ENCODE measurements at places on chromosomes 4 and X.
A peak's percentile ranks its signal among the peaks of the same experiment; 100 is the strongest.

GRCh38 chrX:78922754-78923153 lies 22.4 kb upstream of the P2RY10 start:
- H3K4me1 ChIP-seq: peaks cover 14% of the 10 kb centered on the region
- H3K27me3 ChIP-seq: no peaks in the 10 kb centered on the region
- no peaks in the 10 kb centered on the region for H3K36me3 ChIP-seq
- peak overlapping the region; percentile 96 for H3K27ac ChIP-seq
- DNase-seq: peak; percentile 30

DNA sequence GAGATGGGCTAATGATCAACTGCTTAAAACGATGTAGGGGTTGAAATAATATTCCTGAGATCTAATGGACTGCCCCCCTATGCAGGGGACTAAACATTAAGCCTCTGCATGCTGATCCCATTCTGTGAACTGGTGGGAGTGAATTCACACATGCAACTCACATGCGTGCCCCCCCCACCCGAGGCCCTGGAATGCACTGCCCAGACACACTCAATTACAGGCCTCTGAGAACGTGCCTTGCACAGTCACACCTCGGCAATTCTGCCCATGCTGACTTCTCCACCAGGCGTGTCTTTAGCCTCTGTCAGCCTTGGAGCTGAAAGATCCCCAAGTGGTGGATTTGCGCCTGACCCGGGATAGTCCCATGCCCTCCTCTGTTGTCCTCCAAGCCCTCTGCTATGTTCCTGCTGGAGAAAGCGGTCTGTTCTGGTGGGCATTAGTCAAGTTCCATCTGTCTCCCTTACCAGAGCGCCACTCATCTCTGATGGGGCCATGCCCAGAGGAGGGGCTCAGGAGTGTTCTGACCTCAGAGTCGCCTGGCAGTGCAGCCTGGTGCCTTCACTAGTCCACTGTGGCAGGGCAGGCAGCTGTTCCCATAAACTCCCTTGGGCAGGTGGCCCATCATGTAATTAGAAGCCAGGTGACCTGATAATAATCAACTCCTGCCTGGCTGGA lies 86.5 kb downstream of the DRD5 start:
- no peak overlapping the region for H3K4me3 ChIP-seq
- H3K27me3 ChIP-seq: no peaks in the 10 kb centered on the region
- H3K36me3 ChIP-seq: no peaks in the 10 kb centered on the region
- DNase-seq: no peak

- no peaks in the 10 kb centered on the region for H3K27me3 ChIP-seq
- DNase-seq: no peak
- no peak overlapping the region for H3K27ac ChIP-seq
- H3K4me3 ChIP-seq: no peak overlapping the region
Measured at GRCh38 chrX:4642114-4642513, 928.7 kb upstream of the PRKX start.

GRCh38 chrX:11908371-11908770 lies 150.3 kb downstream of the MSL3 start:
- no peaks in the 10 kb centered on the region for H3K27me3 ChIP-seq
- H3K36me3 ChIP-seq: no peaks in the 10 kb centered on the region
- H3K4me1 ChIP-seq: no peaks in the 10 kb centered on the region
- no peak overlapping the region for H3K27ac ChIP-seq

- H3K27me3 ChIP-seq: no peaks in the 10 kb centered on the region
- H3K4me3 ChIP-seq: no peak overlapping the region
- no peak for DNase-seq
- H3K27ac ChIP-seq: peak overlapping the region; percentile 12
Measured at GRCh38 chr4:81723019-81723884, 251.5 kb upstream of the RASGEF1B start.

GRCh38 chr4:3636646-3637320 lies 104.6 kb upstream of the LRPAP1 start:
- no peak for DNase-seq
- H3K27me3 ChIP-seq: peaks cover 77% of the 10 kb centered on the region
- no peaks in the 10 kb centered on the region for H3K36me3 ChIP-seq
- no peak overlapping the region for H3K4me3 ChIP-seq
- H3K27ac ChIP-seq: no peak overlapping the region
- no peaks in the 10 kb centered on the region for H3K4me1 ChIP-seq

DNA sequence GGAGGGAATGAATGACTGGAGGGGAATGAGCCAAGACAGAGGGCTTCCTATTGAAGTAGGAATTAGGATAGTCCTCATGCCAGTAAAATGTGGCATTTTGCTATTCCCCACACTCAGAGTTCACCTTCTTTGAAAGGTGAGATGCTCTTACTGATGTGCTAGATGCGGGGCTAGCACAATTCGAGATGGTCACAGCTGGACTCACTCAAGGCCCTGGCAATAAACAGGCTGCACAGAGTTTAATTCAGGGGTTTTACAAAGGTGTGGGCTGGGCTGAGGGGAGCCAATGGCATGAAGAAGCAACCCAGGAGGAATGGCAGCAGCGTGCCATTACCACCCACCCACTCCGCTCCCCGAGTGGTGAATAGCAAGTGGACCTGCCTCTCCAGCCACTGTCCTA lies 55.1 kb downstream of the ENPP6 start:
- no peak for DNase-seq
- no peaks in the 10 kb centered on the region for H3K36me3 ChIP-seq
- H3K4me3 ChIP-seq: no peak overlapping the region
- no peaks in the 10 kb centered on the region for H3K27me3 ChIP-seq
- no peak overlapping the region for H3K27ac ChIP-seq
- H3K4me1 ChIP-seq: no peaks in the 10 kb centered on the region

DNA sequence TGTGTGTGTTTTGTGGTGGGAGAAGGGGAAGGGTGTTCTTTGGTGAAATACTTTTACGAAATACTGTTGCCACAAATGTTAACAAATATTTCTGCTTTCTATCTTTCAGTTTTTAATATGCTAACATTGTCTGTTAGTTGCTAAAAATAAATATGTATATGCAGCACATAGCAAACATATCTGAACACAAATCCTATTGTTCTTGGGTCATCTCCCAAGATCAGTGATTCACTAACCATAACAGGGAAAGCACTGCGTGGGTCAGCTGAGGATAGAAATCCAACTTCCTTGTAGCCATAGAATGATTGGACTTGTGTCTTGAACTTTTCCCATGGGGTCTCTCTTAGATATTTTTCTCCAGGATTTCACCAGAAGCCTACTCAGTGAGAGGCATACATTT lies 250.3 kb upstream of the FAM47A start:
- no peaks in the 10 kb centered on the region for H3K4me1 ChIP-seq
- no peaks in the 10 kb centered on the region for H3K36me3 ChIP-seq
- H3K4me3 ChIP-seq: no peak overlapping the region
- DNase-seq: no peak

DNA sequence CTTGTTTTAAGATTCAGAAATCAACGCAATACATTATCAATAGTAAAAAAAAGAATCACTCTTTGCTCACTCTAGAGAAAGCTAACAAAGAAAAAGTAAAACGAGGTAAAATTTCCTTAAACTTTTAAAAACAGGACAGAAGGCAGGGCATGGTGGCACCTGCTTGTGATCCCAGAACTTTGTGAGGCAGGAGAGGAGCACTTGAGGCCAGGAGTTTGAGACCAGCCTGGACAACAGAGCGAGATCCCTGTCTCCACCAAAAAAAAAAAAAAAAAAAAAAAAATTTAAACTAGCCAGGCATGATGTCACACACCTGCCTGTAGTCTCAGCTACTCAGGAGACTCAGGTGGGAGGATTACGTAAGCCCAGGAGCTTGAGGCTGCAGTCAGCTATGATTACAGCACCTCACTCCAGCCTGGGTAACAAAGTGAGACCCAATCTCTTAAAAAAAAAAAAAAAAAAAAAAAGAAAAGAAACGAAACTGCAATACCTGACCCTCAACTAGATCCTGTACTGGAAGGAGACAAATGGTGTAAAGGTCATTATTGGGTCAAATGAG lies 3.5 kb downstream of the CCNI start:
- H3K36me3 ChIP-seq: no peaks in the 10 kb centered on the region
- no peaks in the 10 kb centered on the region for H3K27me3 ChIP-seq
- H3K4me1 ChIP-seq: peaks cover 27% of the 10 kb centered on the region

- no peaks in the 10 kb centered on the region for H3K4me1 ChIP-seq
- no peaks in the 10 kb centered on the region for H3K27me3 ChIP-seq
- H3K4me3 ChIP-seq: no peak overlapping the region
- no peak overlapping the region for H3K27ac ChIP-seq
- peak; percentile 63 for DNase-seq
Measured at GRCh38 chrX:41781500-41781899, 57.5 kb downstream of the GPR82 start.

DNA sequence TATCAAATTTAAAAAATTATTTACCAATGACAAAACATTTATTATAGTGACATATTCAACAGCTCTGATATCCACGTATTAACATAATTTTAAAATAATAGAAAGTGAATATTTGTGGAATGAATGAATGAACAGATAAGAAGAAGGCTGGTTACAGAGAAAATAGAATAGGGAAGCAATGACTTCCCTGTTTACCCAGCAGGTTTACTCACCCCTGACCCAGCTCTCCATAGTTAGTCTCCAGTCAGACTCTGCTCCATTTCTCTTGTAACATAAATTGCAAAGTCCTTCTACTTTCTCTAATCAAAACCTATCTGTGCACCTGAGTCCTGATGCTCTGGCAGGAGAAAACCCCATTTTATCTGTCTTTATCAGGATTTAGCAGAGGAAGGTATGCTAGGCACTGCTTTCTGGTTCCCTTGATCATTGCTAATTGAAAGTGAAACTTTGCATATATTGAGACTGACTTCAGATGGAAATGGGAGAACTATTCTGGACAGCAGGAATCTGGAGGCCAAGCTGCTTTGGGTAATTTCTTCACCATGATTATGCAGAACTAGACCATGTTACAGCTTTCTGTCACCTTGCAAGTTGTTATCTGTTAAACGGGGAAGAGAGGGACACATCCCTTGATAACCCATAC lies 363.0 kb downstream of the FAT4 start:
- no peak overlapping the region for H3K4me3 ChIP-seq
- no peak for DNase-seq
- no peak overlapping the region for H3K27ac ChIP-seq
- no peaks in the 10 kb centered on the region for H3K36me3 ChIP-seq
- H3K4me1 ChIP-seq: no peaks in the 10 kb centered on the region
- no peaks in the 10 kb centered on the region for H3K27me3 ChIP-seq

DNA sequence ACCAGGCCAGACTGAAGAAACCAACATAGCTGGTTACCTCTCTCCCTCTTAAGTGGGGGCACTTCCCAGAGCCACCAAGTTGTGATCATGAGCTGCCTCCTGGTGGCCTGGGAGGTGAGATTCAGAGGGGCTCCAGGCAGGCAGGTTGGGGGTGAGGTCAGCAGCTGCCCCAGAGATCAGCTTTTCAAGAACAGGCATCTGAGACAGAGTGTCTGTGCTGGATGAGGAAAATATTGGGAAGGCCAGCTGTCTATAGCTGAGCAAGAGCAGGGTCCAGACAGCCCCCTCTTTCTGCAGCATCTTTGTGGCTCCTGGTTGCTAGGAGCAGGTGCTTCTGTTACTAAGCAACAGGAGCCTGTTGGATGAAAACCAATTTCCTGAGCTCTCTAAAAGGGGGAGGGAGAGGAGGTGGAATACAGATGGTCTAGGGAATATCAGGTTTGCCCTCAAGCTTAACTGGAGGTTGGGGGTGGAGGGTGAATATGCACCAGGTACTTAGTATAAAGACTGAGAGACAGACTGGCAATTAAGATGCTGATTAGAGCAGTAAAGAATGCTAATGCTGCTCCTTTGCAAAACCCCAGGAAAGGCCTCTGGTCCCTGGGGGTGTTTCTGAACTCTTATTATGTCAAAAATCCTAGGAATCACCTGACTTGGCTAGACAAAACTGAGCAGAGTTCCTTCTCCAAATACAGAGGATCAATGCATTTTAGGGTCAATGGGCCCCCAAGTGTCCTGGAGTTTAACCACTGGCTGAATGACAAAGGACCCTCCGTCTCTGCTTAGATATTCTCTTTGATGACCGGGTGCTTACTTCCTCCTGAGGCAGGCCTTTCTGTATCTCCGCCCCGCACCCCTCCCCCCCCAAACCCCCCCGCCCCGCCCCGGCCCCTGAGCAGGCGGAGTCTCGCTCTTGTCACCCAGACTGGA lies 21.4 kb downstream of the ZCCHC13 start:
- no peak overlapping the region for H3K4me3 ChIP-seq
- H3K36me3 ChIP-seq: no peaks in the 10 kb centered on the region
- no peaks in the 10 kb centered on the region for H3K4me1 ChIP-seq
- no peak overlapping the region for H3K27ac ChIP-seq
- no peaks in the 10 kb centered on the region for H3K27me3 ChIP-seq

- DNase-seq: no peak
- no peaks in the 10 kb centered on the region for H3K27me3 ChIP-seq
- H3K27ac ChIP-seq: no peak overlapping the region
- no peak overlapping the region for H3K4me3 ChIP-seq
Measured at GRCh38 chrX:122188751-122189150, 995.3 kb upstream of the GRIA3 start.

DNA sequence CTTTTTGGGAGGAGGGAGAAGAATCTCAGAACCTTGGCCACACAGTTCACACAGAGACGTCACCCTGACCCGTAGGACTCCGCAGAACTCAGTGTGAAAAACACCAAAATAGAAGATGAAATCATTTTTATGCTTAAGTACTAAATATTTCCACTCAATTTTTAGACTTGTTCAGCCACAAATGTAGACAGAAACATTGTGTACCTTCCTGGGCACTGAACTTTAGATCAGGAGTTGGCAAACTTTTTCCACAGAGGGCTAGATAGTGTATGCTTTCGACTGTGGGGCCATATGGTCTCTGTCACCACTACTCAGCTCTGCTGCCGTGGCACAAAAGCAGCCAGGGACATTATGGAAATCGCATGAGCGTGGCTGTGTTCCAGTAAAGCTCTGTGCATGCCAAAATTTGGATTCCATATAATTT lies 61.8 kb upstream of the STOX2 start:
- H3K36me3 ChIP-seq: no peaks in the 10 kb centered on the region
- H3K27ac ChIP-seq: no peak overlapping the region
- DNase-seq: no peak
- H3K4me1 ChIP-seq: no peaks in the 10 kb centered on the region

DNA sequence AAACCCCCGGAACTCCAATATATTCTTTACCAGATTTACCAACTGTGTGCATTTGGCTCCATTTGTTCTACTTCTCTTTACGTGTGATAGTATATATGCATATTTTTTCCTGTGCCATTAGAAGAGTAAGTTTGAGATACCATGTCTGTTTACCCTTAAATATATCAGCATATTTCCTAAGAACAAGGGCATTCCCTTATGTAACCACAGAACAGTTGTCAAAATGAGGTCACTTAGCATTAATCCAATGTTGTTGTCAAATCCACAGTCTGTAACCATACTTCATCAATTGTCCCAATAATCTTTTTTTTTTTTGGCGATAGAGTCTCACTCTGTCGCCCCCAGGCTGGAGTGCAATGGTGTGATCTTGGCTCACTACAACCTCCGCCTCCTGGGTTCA lies 55.2 kb downstream of the TBC1D14 start:
- 0 out of 2 replicates have a peak, but pooled peaks cover 5% of the 10 kb centered on the region for H3K27me3 ChIP-seq
- peaks cover 10% of the 10 kb centered on the region for H3K4me1 ChIP-seq
- no peak overlapping the region for H3K27ac ChIP-seq
- no peaks in the 10 kb centered on the region for H3K36me3 ChIP-seq

GRCh38 chrX:77447653-77448569 lies 722 bp downstream of the FGF16 start:
- H3K27me3 ChIP-seq: no peaks in the 10 kb centered on the region
- DNase-seq: no peak
- no peak overlapping the region for H3K4me3 ChIP-seq
- H3K27ac ChIP-seq: no peak overlapping the region
